ENCODE measurements at places on chromosomes 6 and 20. TPM values are rescaled to one million over a fixed set of nuclear protein-coding genes. Genes with fewer than 3 reads are reported as not detected.

- no peak for DNase-seq
Measured at GRCh38 chr6:138509371-138509770, 10.1 kb upstream of the NHSL1 start.

- DNase-seq: no peak
Measured at GRCh38 chr6:142002825-142003405, 129.8 kb upstream of the GJE1 start.

DNA sequence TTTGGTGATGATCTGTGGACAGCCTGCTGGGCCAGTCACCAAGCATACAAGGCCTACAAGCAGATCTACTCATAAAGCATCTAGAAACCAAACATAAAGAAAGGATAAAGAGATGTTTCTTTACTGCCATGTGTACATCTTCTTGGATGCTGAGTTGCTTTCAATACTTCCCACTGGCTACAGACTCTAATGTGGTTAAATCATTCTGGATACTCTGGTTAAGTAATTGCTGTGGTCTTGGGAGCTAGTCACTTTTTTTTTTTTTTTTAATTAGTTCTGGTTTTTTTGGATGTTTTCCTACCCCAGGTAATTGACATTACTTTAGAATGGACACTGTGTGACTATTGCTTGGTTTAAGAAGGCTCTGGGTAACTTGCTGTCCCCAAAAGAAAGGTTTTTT, 215.4 kb upstream of the RUNX2 start:
- DNase-seq: no peak

DNA sequence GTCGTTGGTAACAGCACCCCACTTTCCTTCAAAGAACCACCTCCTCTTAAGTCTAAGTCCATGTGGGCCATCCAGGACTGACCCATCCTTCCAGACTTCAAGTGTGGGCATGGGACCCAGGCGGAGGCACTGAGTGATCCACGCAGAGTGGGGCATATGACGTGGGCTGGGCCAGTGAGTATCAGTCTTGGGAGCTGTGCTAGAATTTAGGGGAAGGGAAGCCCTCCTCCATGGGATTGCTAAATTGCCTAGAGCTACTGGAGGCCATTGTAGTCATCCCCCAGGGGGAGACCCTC, 35.3 kb upstream of the KCNB1 start:
- no peak for DNase-seq

- DNase-seq: no peak
Measured at GRCh38 chr20:52983726-52984450, 11.7 kb downstream of the TSHZ2 start.

DNA sequence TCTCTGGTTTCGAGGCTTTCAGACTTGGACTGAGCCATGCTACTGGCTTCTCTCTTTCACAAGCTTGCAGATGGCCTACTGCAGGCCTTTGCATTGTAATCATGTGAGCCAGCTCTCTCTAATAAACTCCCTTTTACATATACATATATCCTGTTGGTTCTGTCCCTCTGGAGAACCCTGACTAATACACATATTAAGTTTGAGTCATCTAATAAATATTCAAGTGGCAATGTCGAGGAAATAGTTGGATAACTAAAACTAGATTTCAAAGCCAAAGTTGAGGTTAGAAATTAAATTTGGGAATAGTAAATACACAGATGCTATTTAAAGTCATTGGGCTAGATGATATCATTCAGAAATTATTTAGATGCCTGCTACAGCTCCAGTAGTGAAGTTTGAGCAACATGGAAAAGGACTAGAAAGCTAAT, 1343.4 kb downstream of the GRIK2 start:
- no peak for DNase-seq

Gene RNF182
- polyA plus RNA-seq: 0.87 TPM

Measured in forelimb muscle (tissue), 1 donor.